ENCODE measurements at places on chromosomes 3 and 15.

- DNase-seq, result no peak
Observed at GRCh38 chr15:66356077-66356358, 467 bp downstream of the TIPIN start.

DNA sequence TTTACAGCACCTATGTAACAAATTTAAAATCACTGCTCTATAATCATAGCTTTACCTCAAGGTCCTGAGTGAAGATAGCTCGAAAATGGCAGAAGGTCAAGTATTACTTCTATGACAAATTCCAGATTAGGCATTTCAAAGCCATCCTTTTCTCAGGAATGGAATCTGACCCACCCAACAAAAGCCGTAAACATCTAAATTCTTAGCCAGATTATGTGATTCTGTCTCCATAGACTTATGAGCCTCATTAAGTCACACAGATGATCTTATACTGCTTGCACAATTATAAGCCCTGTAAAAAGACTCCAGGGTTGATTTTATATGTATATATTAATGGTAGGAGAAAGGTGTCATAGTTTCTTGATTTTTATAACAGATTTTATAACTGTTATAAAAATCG lies 56.9 kb downstream of the CEP152 start:
- no peak for DNase-seq

DNA sequence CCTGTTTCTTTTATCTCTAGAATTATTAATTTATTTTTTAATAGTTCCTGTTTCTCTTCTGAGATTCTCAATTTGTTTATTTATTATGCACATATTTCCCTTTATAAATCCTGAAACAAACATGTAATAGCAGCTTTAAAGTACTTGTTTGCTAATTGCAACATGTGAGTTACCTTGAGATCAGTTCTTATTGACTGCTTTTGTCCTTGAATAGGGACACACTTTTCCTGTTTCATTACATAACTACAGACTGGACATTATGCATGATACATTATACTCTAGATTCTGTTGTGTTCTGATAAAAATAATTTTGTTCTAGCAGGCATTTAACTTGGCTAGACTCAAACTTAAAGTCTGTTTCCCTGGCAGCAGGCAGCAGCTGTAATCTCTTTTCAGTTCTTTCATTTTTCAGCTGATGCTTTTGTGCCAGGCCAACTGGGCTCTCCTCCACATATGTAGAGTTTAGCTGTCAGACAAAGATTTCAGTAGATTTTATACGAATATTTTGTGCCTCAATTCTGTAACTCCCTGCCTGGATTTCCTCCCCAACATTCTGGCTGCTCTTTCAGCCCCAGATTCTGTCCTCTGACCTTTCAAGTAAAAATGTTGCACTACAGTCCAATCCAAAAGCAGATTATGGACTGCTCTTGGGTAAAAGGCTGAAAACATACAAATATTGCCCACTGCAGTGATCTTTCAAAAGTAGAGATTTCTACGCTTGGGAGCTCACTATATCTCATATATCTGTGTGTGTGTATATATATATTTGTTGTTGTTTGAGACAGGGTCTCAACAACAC lies 41.9 kb downstream of the PCOLCE2 start:
- no peak for DNase-seq

DNA sequence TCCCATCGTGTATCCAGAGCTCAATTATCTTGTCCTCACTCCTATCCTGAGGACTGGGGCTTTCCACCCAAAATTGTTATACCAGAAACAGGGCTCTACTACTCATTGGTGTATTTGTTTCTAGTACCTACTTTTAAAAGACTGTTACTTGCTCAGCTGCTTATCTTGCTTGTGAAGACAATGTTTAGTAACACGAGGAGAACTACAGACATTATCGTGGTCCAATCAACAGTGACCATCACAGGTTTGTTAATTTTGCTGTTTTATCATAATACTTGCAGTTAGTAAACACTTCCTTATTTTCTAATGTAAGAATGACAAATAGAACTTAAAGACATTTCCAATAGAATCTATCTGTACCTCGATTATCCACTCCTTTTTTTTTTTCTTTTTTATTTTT lies 13.5 kb downstream of the LRCH3 start:
- no peak for DNase-seq

DNA sequence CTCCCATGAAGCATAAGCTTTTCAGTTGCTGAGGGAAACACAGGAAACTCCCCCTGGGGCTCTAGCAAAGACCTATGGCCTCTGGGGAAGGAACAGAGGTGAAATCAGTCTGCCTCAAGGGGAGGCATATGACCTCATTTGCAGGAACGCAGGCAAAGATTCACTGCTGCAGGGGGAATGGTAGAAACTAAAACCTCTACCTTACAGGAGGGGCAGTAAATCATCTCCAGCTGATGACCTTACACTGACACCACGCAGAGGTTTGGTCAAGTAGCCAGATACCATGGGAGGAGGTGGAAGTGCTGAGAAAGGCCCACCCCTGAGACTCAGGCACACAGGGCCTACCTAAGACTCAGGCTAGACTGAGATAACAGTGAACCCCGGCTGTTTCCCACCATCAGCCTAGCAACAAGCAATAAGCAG lies 81.1 kb downstream of the RAD18 start:
- DNase-seq, result no peak

- DNase-seq, result no peak
Observed at GRCh38 chr3:43094851-43095250, 11.0 kb downstream of the POMGNT2 start.

- no peak for DNase-seq
Observed at GRCh38 chr15:70016511-70016994, 81.2 kb downstream of the TLE3 start.

GRCh38 chr15:55528812-55529211 lies 20.8 kb upstream of the DNAAF4 start:
- no peak for DNase-seq

- no peak for DNase-seq
Observed at GRCh38 chr3:187292631-187293515, 1.3 kb upstream of the MASP1 start.

- DNase-seq, result no peak
Observed at GRCh38 chr3:38605981-38606380, 43.5 kb downstream of the SCN5A start.

GRCh38 chr3:66041116-66041515 lies 2.4 kb upstream of the MAGI1 start:
- no peak for DNase-seq

DNA sequence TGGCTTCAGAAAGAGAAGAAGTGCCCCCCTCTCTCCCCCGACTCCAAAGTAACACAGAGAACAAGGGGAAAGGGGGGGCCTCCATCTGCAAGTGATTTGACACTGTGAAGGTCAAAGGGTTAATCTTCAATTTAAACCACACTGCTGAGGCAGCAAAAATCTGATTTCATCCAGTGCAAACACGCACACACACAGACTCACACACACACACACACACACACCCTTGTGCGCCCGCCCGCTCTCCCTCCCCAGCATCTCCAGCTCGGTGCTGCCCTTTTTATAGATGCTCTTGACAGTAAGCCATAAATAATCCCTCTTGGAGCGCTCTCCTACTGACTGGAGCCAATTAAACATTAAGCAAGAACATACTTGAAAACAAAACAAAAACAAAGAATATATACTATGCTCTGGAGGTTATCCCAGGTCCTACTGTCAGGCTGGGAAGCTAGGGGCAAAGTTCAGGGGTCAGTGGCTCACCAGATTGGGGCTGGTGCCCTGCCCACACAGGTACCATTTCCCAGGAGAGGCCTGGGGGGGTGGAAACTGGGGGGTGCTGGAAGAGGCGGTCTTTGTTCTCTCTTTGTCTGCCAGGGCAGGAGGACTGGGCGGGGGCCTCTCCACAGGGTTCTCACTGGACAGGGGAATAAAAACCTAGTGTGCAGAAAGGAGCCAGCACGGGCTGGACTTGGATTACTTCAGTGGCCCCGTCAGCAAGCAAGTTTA lies 16.3 kb downstream of the BMF start:
- DNase-seq, result no peak

- no peak for DNase-seq
Observed at GRCh38 chr3:147418808-147419701, 9.9 kb downstream of the ZIC1 start.

DNA sequence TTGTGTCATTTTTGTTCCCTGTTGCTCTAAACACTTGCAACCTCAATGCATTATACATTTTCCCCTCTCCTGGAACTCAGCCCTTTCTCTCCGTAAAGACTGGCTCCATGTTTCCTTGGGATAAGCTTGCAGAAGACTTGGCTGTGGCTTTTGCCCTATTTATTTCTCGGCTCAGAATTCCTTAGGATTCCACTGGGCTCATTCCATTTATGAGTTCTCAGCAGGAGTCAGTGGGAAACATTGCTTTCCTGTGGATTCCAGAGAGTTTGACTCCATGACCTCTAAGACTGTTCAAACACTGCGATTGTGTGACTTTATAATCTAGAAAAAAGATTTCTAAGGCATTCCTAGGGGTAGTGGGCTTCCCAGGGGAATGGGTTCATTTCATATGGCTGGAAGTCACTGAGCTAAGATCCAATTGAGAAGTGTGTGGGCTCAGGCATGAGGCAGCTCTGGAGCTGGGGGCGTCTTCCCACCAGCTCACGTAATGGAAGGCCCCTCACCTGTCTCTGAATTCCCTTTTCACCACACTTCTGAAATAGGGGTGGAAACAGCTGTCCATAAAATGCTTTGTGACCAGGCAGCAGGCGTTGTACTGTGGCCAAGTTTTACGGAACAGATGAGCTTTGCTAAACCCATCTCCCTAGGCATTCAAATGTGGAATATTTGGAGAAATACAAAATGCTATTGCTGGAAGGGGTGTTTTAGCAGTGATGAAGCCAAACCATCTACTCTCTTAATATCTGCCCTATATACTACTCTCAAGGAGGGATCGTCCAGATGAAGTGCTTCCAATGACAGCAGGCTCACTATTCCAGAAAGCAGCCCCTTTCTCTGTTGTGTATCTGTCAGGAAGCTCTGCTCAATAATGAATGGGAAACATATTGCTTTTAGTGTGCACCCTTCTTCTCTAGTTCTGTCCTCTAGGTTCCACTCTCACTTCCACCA lies 91.8 kb upstream of the BCL6 start:
- DNase-seq, result no peak

DNA sequence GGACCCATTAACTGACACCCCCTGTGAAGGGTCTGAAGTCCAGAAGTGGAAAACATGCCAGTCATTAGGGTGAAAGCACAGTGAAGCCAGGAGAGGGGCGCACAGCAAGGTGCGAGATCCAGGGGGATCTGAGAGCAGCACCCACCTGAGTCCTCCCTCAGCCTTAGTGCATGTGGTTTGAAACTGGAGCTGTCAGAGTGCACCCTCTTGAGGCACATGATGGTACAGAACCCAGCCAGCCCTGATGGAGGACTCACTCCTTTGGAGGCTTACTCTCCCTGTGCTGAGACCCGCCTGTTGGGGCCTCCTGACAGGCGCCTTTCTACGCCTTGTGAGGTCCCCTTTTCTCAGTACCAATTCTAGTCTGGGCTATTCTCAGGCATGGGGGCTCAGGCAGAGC lies 77.8 kb downstream of the IL20RB start:
- no peak for DNase-seq

DNA sequence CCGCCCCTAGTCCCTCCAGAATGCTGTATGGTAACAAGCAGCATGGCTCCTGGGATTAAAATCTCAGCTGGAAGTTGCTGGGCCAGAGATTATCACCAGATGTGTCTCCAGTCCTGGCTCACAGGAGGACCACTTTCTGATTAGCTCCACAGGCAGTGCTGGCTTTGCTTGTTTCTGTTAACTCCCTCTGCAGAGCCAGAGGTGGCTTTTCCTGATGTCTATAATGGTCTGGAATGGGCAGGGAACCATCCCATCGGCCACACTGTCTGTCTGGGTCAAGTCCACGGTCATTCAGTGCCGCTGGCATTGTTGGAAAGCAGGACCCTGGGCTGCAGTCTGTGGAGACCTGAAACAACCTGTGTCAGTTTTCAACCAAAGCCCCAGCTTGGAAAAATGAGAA lies 119.6 kb upstream of the CTDSPL start:
- DNase-seq, result no peak

- no peak for DNase-seq
Observed at GRCh38 chr3:81132995-81133394, 628.5 kb downstream of the GBE1 start.

- no peak for DNase-seq
Observed at GRCh38 chr15:85527895-85528294, 147.5 kb downstream of the AKAP13 start.

- no peak for DNase-seq
Observed at GRCh38 chr3:172182797-172183196, 143.4 kb downstream of the FNDC3B start.

- no peak for DNase-seq
Observed at GRCh38 chr3:114420072-114420471, 126.2 kb downstream of the TIGIT start.

DNA sequence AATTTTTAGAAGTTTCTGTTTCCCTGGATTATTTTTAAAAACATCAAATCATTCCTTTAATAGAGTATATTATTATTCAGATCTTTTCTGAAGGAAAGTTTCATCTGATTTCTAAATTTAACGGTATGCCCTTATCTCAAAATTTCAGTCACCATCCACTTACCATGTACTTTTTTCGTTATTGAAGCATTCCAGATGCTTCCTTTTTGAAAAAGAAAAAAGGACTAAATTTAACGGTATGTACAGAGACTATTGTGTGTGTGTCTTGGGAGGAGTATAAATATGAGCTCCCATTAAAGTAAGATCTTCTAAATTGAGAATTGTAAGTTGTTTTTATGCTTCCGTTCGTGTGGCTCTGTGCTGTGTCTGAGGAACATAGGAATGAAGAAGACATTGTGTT lies 517.4 kb upstream of the GOLIM4 start:
- no peak for DNase-seq

- no peak for DNase-seq
Observed at GRCh38 chr3:39269528-39269927, 10.3 kb downstream of the CX3CR1 start.

- DNase-seq, result no peak
Observed at GRCh38 chr3:8985411-8985831, 22.1 kb upstream of the RAD18 start.

DNA sequence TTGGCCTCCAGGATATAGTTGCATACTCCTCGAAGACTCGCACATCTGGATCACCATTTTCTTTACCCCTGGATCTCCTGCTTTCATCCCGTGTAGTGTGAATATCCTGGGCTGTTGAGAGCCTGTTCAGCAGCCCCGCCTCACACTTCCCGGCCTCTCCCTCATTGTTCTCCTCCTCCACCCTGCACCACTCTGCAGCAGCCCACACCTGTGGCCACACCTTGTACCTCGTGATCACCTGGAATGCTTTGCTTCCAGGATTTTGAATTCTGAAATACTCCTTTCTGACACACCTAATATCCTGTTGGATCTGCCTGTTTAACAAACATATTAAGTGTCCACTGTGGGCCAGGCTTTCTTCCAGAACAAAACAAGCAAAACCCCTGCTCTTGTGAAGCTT lies 14.4 kb downstream of the ABHD17C start:
- no peak for DNase-seq

DNA sequence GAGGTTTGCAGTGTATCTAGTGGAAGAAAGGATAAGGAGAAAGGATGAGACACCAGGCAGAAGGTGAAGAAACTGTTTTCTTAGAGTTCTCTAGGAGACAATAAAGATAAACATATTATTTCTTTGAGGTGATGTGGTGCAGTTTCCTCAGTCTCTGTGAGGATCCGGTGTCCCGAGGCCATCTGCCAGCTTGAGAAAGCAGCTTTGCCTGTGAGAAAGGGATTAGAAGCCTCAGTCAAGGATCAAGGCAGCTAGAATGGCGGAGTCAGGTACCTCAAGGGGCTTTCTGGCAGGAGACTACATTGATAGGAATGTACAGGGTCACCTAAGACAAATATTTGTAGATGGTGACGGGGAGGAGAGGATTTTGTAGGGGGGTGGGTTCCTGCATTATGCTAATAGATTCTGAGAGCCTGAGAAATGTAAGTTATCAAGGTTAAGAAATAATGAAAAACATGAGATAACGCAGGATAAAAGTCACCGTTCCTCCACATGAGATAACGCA lies 103.9 kb upstream of the MB21D2 start:
- no peak for DNase-seq
